Ammon's horn (tissue), 1 donor: ENCODE measurements at places on chromosomes 11 and 22.
A peak's percentile ranks its signal among the peaks of the same experiment; 100 is the strongest.

GRCh38 chr11:1908618-1909017 lies 10.9 kb upstream of the TNNT3 start:
- DNase-seq = no peak

- DNase-seq = no peak
These were observed 48.4 kb downstream of the CD6 start for GRCh38 chr11:61019832-61020405.

- no peak for DNase-seq
These were observed 20.3 kb downstream of the MRGPRD start for GRCh38 chr11:68960294-68961071.

GRCh38 chr22:20418211-20418788 lies 19.3 kb downstream of the SCARF2 start:
- peak; percentile 91 for DNase-seq

DNA sequence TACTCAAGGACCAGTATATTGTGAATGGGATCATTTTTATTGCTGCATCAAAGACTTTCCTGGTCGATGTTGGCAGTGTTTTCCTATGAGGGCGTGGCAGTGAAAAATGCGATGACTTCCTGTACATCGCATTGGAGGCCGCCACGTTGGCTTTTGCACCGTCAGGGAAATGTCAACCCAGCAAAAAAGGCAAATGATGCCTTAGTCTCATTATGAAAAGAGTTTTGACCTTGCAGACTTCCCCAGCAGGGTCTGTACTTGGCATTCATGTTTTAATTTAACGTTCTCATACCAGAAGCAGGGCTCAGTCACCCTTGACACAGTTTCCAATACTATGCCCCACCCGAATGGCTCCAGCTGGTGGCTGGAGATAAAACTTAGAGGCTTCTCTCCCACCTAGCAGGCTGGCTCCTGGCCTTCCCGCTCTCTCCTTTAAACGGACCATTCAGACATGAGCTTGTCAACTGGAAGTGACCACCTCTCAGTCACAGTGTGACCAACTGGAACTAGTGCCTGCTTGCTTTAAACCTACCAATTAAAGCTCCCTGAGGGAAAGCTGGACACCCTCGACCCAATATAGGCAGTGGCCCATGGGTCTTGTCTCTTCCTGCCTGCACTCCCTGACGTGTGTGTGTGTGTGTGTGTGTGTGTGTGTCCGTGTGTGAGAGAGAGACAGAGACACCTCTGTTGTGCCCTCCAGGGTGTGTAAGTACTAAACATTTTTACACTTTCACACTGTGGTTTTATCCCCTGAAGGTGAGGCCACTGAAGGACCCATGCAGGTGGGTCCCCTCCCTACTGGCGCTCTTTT lies 8.7 kb upstream of the GDPD5 start:
- no peak for DNase-seq
